ENCODE measurements at places on chromosomes 1 and 21. TPM values are rescaled to one million over a fixed set of nuclear protein-coding genes. Genes with fewer than 3 reads are reported as not detected.

DNA sequence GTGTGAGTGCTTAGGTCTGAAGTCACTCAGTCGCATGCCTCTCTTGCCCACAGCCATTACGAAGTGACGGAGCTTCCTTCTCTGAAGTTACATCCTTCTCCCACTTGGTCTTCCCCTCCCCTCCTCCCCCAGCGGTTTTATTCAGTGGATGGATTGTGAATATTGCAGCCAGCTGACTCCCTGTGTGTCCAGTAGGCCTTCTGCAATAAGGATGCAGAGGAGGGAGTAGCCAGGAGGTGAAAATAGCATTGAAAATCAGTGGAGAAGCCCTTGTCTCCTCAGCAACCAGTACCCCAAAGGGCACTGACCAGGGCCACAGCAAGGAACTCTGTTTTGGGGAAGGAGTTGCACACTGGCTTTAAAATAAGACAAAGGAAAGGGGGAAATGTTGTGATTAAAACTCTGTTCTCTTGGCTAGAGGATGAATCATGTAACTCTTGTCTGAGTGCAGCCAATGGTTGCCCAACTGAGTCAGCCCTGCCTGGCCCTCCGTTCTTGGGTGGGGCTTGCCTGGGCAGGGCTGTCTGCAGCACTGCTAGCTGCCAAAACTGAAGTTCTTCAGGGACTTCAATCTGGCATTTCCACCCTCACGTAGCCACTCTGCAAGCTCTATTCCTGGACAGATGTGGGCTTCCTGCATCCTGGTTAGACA lies 4.3 kb downstream of the S100A10 start:
- peak; percentile 70 for DNase-seq

- peak; percentile 90 for DNase-seq
Observed at GRCh38 chr1:21622466-21623315, 46.5 kb downstream of the RAP1GAP start.

GRCh38 chr1:233897325-233898162 lies 6.9 kb upstream of the SLC35F3 start:
- DNase-seq, result no peak

- no peak for DNase-seq
Observed at GRCh38 chr1:209227171-209227570, 356.3 kb upstream of the CAMK1G start.

Gene NBPF10
- total RNA-seq, result 1.0 TPM

GRCh38 chr1:54301497-54301896 lies 101.5 kb downstream of the MRPL37 start:
- no peak for DNase-seq

DNA sequence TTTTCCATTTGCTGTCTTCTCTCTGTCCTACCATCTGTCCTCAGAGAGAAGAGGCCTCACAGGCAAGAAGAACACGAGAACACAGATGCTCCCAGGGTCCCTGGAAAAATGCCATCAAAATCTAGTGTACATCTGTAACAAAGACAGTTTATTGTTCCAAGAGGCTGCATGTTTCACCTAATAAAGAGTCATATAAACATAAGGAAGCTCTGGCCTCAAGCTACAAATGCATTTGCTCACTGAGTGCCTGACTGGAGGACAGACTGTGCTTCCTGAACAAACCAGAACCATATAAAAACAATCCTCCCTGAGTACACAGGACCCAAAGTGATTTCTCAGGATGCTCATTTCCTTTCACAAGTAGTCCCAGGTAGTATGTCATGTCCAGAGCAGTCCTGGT lies 76.3 kb upstream of the SLC44A3 start:
- DNase-seq, result peak; percentile 77

Gene ERI3
- 51.3 TPM for total RNA-seq

Gene DNAJB4
- 36.5 TPM for total RNA-seq

Gene RPTN
- total RNA-seq, result not detected

DNA sequence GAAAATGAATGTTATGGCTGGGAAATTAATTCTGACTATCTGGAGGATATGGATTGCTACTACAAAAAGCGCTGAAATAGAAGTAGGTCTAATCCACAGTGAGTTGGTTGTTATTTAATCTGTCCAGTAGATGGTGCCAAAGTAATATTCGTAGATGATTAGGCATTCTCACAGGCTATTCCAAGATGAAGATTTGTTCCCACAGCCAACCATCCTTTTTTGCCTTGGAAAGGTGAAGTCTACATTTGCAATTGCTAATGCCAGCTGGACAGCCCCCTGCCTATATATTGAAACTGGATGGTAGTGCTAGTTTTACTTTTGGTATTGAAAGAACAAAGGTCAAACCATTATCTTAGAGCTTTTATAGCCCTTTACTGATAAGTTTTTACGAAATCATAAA lies 43.8 kb downstream of the RBM11 start:
- peak; percentile 73 for DNase-seq

- no peak for DNase-seq
Observed at GRCh38 chr1:195745189-195746010, 862.8 kb downstream of the KCNT2 start.

- no peak for DNase-seq
Observed at GRCh38 chr1:45437323-45437722, 53.6 kb downstream of the TESK2 start.

Gene PCNX2
- 11.0 TPM for total RNA-seq

Gene PNRC2
- 107 TPM for total RNA-seq

Gene KCNJ15
- total RNA-seq, result 0.43 TPM

All from hepatocyte (in vitro differentiated cells).